Esophagus mucosa (tissue), 1 donor: ENCODE measurements at places on chromosomes 4 and X. TPM values are rescaled to one million over a fixed set of nuclear protein-coding genes. Genes with fewer than 3 reads are reported as not detected.

DNA sequence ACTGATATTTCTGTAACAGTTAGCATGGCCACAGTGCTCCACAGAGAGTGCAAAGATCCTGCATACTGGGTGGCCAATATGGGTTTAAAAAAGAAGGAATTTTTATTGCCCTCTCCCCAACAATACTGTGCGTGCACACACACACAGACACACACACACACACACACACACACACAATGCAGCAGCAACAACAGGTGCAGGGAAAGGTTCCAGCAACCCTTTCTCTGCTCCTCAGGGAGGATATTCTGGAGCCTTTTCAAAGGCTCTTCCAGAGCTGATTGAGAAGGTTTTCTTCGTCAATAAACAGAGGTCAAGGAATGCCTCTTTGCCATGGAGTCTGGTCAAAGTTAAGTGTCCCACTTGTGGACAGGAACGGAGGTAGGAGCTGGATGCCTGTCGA, 84.8 kb upstream of the ZFP42 start:
- no peak for ATAC-seq

GRCh38 chrX:154602226-154602625, 16.9 kb downstream of the CTAG1B start:
- ATAC-seq, result no peak

DNA sequence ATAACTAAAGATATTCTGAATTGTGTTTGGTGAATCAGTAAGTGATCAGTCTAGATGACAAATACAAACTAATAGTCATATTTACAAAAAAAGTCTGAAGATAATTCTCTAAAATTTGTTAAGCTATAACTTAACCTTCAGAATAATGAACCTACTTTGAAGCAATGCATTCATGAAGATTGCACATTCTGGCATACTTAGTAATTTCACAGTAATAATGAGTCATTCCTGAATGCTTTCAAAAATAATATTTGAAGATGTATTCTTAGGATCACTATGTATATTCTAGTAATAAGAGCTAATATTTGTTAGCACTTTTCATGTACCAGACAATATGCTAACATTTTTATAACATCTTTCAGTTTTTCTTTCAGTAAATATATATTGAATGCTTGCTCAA, 756.7 kb upstream of the SLIT2 start:
- ATAC-seq, result no peak

- ATAC-seq, result no peak
Observed at GRCh38 chr4:110372485-110372884, 103.5 kb upstream of the ENPEP start.

Gene UGT8
- total RNA-seq, result 1.1 TPM

- ATAC-seq, result no peak
Observed at GRCh38 chr4:37470245-37470644, 215.9 kb downstream of the RELL1 start.

- no peak for ATAC-seq
Observed at GRCh38 chrX:4881277-4881676, 1167.8 kb upstream of the PRKX start.

Gene C4orf51
- total RNA-seq, result not detected

Gene KLF3
- total RNA-seq, result 77.8 TPM

- ATAC-seq, result no peak
Observed at GRCh38 chrX:70079297-70079696, 17.0 kb downstream of the OTUD6A start.

- no peak for ATAC-seq
Observed at GRCh38 chr4:170336238-170336775, 246.6 kb upstream of the AADAT start.

Gene LINC00632
- total RNA-seq, result 3.1 TPM

Gene HTR2C
- total RNA-seq, result not detected

DNA sequence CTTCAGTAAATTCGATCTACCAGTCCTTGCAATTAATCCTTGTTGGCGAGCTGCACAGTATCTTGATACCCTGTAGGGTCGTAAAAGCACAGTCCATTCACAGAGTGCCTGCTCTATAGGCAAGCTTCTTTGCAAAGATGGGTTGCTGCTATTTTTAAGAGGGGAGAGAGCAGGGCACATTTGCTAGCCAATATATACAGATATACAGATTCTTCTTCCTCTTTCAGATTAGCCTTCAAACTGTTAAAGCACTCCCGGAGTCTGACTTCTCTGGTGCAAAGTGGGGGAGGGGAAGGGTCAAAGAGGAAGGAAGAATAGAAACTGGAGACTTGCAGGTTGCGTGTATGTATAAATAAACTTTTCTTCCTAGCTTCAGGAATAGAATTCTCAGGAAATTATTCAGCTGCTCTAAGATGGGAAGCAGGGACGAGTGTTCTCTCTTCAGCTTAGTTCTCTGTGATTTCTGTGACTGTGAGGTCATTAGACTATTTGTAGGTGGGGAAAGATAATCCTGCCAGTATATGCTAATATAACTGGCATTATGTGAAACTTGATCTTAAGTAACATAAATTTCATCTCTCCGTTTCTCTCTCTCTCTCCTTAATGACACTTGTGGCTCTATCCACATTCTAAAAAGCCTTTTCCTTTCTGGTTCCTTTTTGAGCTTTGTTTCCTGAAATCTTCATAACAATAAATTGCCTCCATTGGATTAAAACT, at the start of gene CYSLTR1:
CYSLTR1 (minus strand) TSS at position 242 of the 717 bp plus-strand sequence. CDS start 53,865 bp downstream, outside the sequence.
- ATAC-seq, result no peak

DNA sequence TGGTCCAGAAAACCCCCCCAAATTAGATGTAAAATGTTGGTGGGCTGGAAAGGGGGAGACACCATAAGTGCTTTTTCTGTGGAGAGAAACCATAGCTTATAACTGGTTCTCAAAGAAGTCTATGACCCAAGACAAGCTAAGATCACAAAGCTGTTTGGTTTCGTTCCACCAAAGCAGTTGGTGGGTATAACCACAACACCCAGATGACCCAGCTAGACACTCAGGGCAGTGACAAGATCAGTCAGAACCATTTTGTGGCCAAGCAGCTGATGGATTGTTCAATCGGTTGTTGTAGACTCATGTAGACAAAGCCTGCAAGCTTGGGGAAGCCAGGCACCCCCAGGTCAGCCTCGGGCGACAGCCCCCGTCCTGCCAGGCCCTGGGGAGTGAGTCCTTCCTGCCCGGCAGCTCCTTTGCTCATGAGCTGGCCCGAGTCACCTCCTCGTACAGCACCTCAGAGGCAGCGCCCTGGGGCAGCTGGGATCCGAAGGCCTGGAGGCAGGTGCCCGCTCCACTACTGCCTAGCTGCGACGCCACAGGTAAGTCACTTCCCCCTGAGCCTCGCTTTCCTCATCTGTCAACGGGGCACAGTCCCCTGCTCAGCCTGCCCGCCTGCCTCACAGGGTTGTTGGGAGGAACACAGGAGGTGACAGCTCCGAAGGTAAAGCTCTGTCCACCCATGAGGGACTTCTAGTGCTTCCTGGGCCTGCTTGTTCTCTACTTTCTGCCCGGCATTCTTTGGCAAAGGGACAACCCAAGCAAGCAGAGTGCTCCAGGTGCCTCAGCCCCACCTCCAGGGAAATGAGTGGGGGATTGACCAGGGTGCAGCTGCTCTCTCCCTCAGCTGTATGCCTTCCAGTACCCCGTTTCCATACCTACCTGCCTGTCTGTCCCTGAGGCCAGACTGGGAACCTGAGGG, 65.2 kb upstream of the MTM1 start:
- no peak for ATAC-seq

Gene FAM47E
- 0.20 TPM for total RNA-seq

DNA sequence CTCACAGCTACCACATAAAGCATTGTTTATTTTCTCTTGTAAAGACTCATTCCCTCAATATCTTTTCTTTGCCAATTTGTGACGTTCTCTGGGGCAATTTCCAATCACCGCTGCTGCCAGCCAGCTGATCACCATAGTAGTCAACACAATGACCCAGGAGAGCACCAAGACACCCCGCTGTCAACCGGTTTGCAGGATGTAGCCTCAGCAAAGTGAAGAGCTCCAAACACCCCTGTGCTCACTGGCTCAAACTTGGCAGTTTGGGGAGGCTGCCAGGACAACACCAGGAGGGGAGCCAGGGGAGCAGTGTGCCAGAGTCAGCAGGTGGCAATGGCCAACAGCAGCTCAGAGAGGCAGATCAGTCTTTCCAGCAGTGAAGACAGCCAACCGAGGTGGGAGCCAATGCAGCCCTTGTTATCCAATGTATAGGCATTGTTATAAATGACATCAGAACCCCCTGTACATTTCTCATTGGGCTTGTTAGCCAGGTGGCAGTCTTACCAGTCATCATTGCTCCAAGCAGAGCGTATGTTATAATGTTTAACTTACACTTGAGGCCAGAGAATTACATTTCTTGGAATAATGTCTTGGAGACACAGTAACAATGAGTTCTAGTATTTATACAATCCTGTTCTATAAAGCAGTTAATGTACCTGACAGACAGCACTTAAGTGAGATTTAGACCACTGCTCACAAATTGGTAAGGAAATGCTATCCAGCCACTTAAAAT, 274.9 kb upstream of the GK2 start:
- no peak for ATAC-seq

DNA sequence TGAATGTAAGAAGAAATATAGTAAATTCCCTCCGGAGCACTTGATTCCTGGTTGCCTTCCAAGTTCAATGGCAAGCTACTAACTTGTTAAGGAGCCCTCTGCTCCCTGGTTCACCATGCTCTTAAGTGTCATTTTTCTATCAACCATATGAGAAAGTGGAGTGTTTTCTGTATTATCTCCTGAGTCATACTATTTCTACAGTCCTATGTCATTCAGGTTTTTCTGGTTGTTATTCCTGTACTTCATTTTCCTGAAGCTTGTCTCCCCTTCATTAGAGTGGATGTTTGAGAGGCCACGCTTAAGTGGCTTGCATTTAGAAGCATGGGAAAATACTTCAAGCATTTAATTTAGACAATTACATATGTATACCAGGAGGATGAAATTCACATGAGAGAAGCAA, 14.7 kb upstream of the EPGN start:
- peak; percentile 79 for ATAC-seq

DNA sequence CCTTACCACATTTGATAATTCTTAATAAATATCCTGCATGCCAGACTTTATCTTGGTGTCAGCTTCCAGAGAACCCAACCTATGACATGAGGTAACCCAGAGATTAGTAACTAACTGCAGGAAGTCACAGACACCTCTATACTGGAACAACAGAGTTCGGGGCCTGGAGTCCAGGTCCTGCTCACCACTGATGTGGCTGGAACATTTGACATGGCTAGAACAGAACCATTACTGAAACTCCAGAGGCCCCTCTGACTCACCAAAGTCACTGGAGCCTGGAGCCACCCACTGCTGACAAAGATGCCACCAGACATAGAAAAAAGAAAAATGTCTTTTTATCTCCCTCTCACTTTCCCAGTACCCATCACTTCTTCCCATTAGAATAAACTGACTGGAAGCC, 403.7 kb downstream of the MID1IP1 start:
- ATAC-seq, result no peak

GRCh38 chr4:24923550-24923949, 10.7 kb upstream of the CCDC149 start:
- peak; percentile 83 for ATAC-seq

GRCh38 chr4:26753617-26754016, 107.0 kb upstream of the STIM2 start:
- ATAC-seq, result no peak

Gene UGT2B17
- total RNA-seq, result 0.20 TPM

- ATAC-seq, result no peak
Observed at GRCh38 chr4:37765741-37766140, 60.7 kb upstream of the PGM2 start.

GRCh38 chr4:70544279-70544868, 26.0 kb downstream of the AMTN start:
- no peak for ATAC-seq

DNA sequence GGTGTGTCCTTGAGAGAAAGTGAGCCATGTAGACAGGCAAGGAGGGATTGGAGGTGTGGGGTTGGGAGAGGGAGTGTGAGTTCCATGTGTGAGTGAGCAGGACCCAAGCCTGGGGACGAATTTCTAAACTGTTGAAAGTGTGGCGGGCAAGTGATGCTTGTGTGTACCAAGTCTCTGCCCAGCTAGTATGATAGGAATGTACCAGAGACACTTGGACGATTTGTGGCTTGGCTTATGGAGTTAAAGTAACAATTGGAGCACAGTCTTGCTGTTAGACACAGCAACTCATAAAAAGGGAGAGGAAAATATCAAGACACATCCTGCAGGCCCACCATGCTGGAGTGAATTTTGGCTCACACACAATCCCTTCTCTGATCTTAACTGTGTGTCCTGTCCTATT, 8.5 kb downstream of the PTTG2 start:
- no peak for ATAC-seq
